ENCODE measurements at places on chromosomes 2 and 18.

- no peak overlapping the region for H3K4me3 ChIP-seq
- H3K36me3 ChIP-seq: no peaks in the 10 kb centered on the region
These were observed 8.3 kb upstream of the TBC1D8 start for GRCh38 chr2:101159526-101159925.

DNA sequence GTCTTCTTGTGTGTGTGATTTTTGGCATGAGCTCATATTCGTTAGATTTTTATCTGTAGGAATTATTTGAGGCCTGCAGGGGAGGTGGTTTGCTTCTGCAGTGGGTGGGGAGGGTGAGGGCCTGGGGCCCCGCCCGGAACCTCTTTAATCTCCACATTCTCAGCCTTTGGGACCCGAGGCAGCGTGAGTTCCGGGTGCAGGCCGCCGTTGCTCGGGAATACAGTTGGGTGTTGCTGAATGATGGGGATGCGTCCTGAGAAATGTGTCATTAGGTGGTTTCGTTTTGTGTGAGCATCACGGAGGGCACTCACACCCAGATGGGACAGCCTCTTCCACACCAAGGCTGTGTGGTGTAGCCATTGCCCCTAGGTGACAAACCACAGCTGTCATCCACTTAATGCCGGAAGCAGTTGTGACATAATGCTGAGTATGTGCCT is 13.7 kb upstream of the GAL3ST2 start:
- H3K27me3 ChIP-seq: no peaks in the 10 kb centered on the region
- H3K36me3 ChIP-seq: peaks cover 27% of the 10 kb centered on the region
- peaks cover 13% of the 10 kb centered on the region for H3K4me1 ChIP-seq

GRCh38 chr2:20398956-20399567 is 47.8 kb upstream of the RHOB start:
- no peaks in the 10 kb centered on the region for H3K4me1 ChIP-seq
- no peaks in the 10 kb centered on the region for H3K36me3 ChIP-seq
- DNase-seq: no peak
- H3K4me3 ChIP-seq: no peak overlapping the region
- peaks cover 16% of the 10 kb centered on the region for H3K27me3 ChIP-seq

DNA sequence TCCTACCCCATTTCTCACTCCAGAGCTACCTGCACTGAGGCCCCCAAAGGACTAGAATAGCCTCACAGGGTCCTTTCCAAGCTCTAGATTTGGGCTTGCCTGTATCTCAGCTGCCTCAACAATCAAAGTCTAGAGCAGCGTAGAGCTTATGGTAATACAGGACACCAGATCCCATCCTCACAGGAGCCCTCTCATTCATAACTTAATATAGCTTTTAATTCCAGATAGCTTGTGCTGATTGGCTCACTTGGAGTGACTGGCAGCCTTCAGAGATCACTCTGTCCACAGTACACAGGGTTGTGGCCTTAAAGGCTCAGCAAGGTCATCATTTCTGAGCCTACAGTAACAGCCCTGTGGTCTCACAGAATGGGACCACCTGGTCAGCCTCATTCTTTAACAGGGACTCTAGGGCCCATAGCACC is 51.4 kb downstream of the ZFP36L2 start:
- peaks cover 72% of the 10 kb centered on the region for H3K4me1 ChIP-seq
- peak overlapping the region; percentile 30 for H3K27ac ChIP-seq
- no peaks in the 10 kb centered on the region for H3K27me3 ChIP-seq
- DNase-seq: no peak

DNA sequence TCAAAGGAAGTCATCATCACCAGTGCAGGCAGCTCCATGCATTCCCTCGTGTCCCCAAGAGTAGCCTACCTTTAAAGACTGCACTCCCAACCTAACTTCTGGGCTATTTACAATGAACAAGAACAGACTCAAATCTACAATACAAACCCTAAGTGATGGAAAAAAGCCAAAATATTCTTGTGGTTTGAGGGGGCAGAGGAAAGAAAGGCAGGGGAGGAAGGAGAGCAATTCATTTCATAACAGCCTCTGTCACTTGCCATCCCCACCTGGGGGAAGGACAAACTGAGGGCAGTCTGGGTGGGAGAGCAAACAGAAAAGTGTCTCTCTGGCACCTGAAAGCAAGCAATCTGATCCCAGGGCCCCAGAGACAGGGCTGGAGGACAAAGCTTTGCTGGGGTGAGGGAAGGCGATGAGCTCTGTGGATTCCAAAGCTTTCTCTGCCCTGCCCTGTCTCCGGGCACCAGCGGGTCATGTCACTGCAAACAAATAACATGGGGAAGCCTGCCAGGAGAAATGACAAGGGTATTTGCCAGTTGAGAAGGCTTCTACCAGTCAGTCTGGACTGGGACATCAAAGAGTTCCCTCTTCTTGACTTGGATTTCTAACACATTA is 528.0 kb upstream of the TNP1 start:
- no peaks in the 10 kb centered on the region for H3K4me1 ChIP-seq
- no peak overlapping the region for H3K4me3 ChIP-seq
- no peak overlapping the region for H3K27ac ChIP-seq
- H3K36me3 ChIP-seq: no peaks in the 10 kb centered on the region

DNA sequence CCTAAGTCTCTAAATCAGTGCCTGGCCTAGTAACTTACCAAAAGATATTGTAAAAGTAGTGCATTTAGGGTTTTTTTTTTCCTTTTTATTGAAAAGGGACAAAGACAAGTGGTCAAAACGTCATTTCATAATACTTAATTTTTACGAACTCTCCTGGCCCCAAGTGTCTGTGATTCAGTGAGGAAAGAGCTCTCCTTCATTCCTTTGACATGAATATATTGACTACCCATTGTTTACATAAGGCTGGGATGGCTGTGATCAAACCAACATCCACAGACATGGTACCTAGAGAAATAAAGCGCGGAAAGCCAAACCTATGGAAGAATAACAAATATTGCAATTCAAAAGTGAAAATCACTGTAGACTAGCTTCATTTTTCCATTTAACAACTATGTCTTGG is 198.4 kb downstream of the BABAM2 start:
- no peak overlapping the region for H3K4me3 ChIP-seq
- H3K4me1 ChIP-seq: no peaks in the 10 kb centered on the region
- no peak overlapping the region for H3K27ac ChIP-seq
- no peaks in the 10 kb centered on the region for H3K27me3 ChIP-seq
- DNase-seq: no peak

DNA sequence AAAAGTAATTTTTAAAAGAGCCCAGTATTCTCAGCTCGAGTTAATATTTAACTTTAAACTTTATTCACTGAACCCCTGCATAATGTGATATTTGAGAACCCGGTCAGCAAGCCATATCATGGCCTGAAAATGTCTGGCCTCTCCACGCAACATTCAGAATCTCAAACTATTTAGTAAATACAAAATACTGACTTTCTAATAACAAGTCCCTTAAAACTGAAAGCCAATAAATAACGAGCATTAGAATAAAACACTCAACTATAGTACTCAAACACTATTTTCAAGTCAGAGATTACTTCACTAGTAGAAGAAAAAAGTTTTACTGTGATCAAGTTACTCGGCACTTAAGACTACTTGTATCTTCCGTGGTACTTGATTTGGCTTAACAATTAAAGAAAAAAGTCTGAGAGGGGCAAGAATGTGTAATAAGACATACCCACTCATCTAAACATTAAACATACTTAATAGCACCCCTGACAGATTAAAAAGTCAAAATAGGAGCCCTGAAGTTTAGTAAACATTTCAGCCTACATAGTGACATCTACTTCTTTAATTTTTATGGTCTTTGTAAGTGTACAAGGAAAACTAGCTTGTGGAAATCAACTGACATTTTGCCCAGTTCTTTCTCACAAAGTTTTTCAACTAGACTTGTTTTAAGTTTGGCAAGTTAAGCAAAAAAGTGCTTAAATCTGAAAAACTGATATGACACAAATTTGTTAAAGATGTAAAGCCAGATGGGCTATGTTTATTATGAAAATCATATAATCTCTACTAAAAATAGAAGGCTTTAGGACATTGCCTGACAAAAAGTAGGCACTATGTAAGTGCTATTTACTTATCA is 38.2 kb downstream of the RTN4 start:
- no peak for DNase-seq
- H3K36me3 ChIP-seq: peaks cover 17% of the 10 kb centered on the region
- H3K4me1 ChIP-seq: peaks cover 51% of the 10 kb centered on the region
- no peak overlapping the region for H3K4me3 ChIP-seq
- H3K27ac ChIP-seq: peak overlapping the region; percentile 14
- H3K27me3 ChIP-seq: no peaks in the 10 kb centered on the region

- H3K27ac ChIP-seq: no peak overlapping the region
- H3K27me3 ChIP-seq: no peaks in the 10 kb centered on the region
- peaks cover 15% of the 10 kb centered on the region for H3K4me1 ChIP-seq
- DNase-seq: no peak
- H3K4me3 ChIP-seq: no peak overlapping the region
- no peaks in the 10 kb centered on the region for H3K36me3 ChIP-seq
These were observed 22.0 kb upstream of the ASPRV1 start for GRCh38 chr2:69983392-69983966.

- DNase-seq: no peak
- peaks cover 18% of the 10 kb centered on the region for H3K27me3 ChIP-seq
- H3K36me3 ChIP-seq: no peaks in the 10 kb centered on the region
- no peaks in the 10 kb centered on the region for H3K4me1 ChIP-seq
- H3K27ac ChIP-seq: no peak overlapping the region
These were observed 22.8 kb downstream of the GLI2 start for GRCh38 chr2:120758181-120759144.

DNA sequence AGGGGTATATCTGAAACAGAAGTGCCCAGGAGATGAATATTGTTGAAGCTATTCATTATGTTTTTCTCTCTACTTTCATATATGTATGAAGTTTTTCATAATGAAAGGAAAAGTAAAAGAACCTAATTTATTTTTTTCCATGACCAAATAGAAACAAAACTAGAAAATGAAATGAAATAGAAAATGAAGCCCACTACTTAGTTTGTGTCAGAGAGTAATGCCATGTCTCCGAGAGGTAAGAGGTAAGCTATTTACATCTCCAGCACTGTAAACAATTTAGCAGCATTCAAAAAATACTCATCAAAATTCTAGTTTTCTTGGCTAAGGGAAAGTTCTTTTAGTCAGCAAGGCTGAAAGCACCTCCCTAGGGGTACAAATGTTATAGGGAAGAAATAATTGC is 238.6 kb downstream of the PTH2R start:
- H3K4me1 ChIP-seq: no peaks in the 10 kb centered on the region
- peaks cover 6% of the 10 kb centered on the region for H3K36me3 ChIP-seq
- no peak overlapping the region for H3K4me3 ChIP-seq

DNA sequence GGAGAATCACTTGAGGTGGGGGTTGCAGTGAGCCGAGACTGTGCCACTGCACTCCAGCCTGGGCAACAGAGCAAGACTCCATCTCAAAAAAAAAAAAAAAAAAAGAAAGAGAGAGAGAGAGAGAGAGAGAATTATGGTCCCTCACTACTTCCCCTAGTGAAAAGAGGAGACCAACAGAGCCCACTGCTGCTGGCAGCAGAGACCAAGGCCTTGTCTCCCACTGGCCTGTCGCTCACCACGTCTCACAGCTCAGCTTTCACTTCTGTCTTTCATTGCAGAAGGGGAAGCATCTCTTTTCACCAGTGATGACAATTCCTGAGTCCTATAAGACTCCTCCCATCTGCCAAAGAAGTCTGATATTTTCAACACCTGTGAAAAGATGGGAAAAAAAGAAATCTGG is 81.3 kb downstream of the CLHC1 start:
- H3K27me3 ChIP-seq: no peaks in the 10 kb centered on the region
- peaks cover 10% of the 10 kb centered on the region for H3K4me1 ChIP-seq
- no peaks in the 10 kb centered on the region for H3K36me3 ChIP-seq
- no peak overlapping the region for H3K4me3 ChIP-seq
- no peak overlapping the region for H3K27ac ChIP-seq
- DNase-seq: no peak

DNA sequence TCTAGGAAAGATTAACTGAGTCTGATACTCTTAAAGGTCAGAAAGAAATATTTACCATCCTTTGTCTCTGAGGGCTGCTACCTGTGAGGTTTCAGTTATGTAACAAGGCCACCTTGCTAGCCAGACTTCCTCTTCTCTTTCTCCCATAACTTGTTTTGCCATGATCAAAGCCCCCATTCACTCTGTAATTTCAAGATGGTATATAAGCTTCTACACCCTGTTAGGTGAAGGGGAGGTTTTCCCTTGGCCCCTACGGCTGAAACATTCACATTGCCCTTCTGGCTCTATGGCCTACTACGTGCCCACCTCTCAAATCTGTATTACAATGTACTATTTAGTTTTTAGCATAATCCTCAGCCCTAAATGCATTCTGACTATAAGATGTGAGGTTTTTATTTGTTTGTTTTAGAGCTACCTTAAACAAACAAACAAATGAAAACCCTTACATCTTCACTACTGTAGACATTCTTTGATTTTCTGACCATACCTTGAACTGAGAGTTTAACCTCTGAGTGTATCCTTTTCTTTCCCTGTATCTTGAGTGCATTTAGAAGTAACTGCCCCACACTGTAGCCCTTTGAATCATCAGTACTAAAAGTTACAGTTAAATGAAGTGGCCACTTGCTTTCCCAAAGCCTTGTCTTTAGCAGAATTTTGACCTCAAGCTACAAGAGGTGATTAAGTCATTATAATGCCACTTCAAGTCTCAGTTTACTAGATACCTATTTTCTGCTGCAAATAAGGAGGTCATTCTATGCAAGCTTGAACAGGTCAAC is 332.2 kb downstream of the SOCS6 start:
- H3K36me3 ChIP-seq: no peaks in the 10 kb centered on the region
- H3K4me1 ChIP-seq: no peaks in the 10 kb centered on the region
- no peak overlapping the region for H3K4me3 ChIP-seq
- DNase-seq: no peak
- no peak overlapping the region for H3K27ac ChIP-seq

GRCh38 chr2:195613922-195614321 is 43.1 kb upstream of the SLC39A10 start:
- DNase-seq: peak; percentile 38
- H3K27ac ChIP-seq: no peak overlapping the region
- H3K4me1 ChIP-seq: peaks cover 10% of the 10 kb centered on the region
- H3K4me3 ChIP-seq: no peak overlapping the region
- H3K27me3 ChIP-seq: no peaks in the 10 kb centered on the region
- H3K36me3 ChIP-seq: no peaks in the 10 kb centered on the region

GRCh38 chr18:8801263-8801901 is 96.0 kb downstream of the MTCL1 start:
- no peak overlapping the region for H3K27ac ChIP-seq
- H3K27me3 ChIP-seq: peaks cover 8% of the 10 kb centered on the region
- H3K4me1 ChIP-seq: no peaks in the 10 kb centered on the region
- no peak for DNase-seq
- H3K36me3 ChIP-seq: no peaks in the 10 kb centered on the region

GRCh38 chr2:7020468-7020867 is 103.3 kb downstream of the RNF144A start:
- peaks cover 4% of the 10 kb centered on the region for H3K36me3 ChIP-seq
- H3K27me3 ChIP-seq: no peaks in the 10 kb centered on the region
- no peak overlapping the region for H3K27ac ChIP-seq
- H3K4me3 ChIP-seq: no peak overlapping the region
- DNase-seq: no peak

DNA sequence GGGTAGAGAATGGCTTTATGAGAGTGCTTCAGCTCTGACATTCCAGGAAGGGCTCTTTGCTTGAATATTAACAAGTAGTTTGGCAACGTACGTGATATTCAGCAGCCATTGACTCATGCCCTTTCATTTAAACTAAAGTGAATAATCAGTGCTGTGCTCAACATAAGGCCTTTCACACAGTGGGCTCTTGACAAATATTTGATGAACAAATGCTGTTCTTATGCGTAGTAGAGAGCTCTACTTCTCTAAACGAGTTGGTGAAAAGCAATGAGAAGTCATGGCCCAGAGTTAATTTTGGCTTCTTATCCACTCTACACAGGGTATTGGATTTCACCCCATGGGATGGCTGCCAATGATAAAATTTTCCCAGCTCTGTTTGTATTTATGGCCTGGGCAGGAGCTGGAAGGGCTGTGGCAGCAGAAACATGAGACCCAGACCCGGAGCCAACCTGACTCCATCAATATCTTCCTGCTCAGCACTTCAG is 338.9 kb downstream of the CCDC85A start:
- no peaks in the 10 kb centered on the region for H3K36me3 ChIP-seq
- H3K27me3 ChIP-seq: no peaks in the 10 kb centered on the region
- no peak overlapping the region for H3K4me3 ChIP-seq
- H3K27ac ChIP-seq: no peak overlapping the region
- H3K4me1 ChIP-seq: no peaks in the 10 kb centered on the region
- no peak for DNase-seq
